ENCODE measurements at places on chromosomes 7 and 10.

DNA sequence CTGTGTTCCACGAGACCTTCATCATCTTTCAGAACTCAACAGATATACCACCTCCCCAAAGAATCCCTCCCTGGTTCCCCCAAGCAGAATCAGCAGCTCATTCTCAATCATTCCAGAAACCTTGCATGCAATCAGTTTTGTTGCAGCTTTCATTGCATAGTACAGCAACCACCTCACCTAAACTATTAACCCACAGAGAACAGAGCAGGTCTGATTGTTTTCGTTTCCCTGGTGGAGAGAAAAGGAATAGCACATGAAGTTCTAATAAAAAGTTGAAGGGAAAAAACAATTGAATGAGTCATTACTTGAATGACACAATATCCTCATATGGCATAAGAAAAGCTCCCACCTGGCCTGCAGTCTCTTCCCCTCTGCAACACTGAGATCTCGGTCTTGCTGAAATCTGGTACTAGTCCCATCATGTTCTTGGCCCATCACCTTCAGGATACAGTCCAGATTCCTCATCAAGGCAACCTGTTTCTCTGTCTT, 147.1 kb upstream of the GDF10 start:
- no peak for DNase-seq

- no peak for DNase-seq
These were observed 121.6 kb upstream of the ZNF92 start for GRCh38 chr7:65251851-65252620.

- no peak for DNase-seq
These were observed 91.9 kb upstream of the JAZF1 start for GRCh38 chr7:28272461-28272877.

GRCh38 chr10:120760253-120760652, 90.9 kb upstream of the WDR11 start:
- no peak for DNase-seq

- no peak for DNase-seq
These were observed 14.8 kb downstream of the ZSCAN25 start for GRCh38 chr7:99631295-99632109.

- no peak for DNase-seq
These were observed 114.8 kb upstream of the LANCL2 start for GRCh38 chr7:55250313-55250712.

- DNase-seq: no peak
These were observed 31.0 kb downstream of the CDCA7L start for GRCh38 chr7:21914671-21915070.

DNA sequence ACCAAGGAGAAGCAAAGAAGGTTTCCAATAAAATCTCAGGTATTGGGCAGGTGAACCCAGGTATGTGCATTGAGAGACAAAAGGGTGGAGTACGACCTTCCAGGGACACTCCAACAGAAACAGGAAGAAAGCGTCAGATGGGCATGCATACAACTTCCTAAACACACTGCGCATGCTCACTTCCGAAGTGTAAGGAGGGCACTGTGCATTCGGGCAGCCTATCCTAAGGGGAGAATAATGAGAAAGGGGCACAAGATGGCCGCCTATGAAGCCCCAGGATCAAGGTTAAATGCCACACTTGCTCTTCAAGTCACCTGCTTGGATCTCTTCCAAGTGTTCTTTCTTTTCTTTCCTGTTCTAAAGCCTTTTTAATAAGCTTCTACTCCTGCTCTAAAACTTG, 39.4 kb upstream of the PRSS1 start:
- no peak for DNase-seq

DNA sequence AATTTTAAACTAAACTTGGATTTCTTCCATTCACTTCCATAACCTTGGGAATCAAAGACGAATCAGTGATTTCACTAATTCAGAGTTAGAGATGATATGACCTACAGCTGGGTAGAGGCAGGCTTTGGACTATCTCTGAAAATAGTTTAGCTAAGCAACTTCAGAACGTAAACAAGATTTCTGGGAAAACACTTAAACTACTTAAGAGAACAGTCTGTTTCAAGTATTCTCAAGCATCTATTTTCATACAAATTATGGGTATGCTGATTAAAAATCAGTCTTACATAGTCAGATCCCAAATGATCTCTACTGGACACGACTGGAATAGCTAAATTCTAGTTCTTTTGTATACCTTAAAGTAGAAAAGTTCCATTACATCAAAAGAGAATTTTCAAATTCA, 179.9 kb downstream of the PLCE1 start:
- no peak for DNase-seq

Measured in GM19239 (cell line).